Fibroblast of villous mesenchyme (primary cell): ENCODE measurements at places on chromosomes 7 and 10. TPM values are rescaled to one million over a fixed set of nuclear protein-coding genes. Genes with fewer than 3 reads are reported as not detected.
A peak's percentile ranks its signal among the peaks of the same experiment; 100 is the strongest.

- no peak for DNase-seq
These were observed 66.8 kb downstream of the PCGF5 start for GRCh38 chr10:91287276-91287675.

KEL gene
- under 0.01 TPM in 1 of 2 replicates, not detected in the other for total RNA-seq

DNA sequence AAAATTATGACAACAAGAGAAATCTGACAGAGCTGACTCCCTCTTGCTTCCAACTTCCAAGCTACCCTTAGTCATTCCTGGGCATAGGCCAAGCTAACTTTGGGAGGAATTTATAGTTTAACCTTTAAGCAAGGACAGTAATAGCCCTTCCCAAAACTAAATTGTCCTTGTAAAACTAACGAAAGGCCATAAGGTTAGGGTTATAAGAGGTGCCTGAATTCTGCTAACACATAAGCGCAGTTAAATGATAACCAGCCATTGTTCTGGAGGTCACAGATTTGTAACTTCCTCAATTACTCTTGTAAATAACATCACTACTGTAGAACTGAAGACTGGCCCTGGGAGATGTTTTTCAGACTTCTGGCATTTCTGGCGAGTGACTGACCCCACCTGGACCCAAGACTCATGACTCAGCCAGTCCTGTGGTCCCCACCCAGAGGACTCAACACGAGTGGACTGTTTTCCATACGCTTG lies 481.2 kb downstream of the KCNMA1 start:
- peak; percentile 74 for DNase-seq

DNA sequence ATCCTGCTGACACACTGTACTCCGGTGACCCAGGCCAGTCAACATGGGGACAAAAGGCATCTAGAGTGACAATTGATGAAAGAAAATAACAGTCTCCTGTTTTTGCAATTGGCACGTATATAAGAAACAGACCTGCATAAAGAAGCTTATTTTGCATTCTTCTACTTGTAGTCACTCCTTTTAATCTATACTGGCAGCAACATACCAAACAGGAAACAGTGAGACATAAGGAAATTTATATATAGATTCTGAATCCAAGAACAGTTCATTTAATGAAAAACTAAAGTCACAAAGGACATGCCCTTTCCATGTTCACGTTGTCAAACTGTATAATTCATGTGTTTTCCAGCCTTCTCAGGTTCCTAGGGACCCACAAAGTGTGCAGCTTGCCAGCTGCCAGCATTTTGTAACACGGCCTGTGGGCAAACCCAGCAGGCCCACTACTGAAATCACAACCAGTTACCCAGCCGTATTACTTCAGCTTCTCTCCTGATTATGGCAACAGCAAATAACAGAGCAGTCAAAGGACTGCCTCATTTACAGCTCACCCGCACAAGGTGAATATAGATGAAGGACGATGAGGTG lies 72.3 kb downstream of the AMPH start:
- no peak for DNase-seq

DNA sequence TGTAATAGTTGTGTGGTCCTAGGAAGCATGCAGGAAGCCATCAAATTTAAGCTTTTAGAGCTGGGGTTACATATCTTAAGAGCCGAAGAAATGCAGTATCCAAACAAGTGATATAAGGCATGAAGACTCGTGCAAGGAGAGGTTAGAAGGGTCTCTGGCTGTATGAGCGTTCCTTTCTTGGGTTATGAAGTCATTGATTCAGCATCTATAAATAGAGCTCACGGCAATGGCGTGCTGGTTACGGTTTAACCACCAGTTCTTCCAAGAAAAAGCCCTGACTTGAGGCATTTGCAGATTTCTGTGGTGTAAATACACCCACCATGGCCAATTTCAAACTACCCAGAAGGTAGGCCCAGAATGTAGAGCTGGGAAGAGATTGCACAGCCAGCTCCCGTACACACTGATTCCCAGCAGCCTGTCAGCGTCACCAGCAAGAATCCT lies 72.0 kb upstream of the KAT6B start:
- peak; percentile 34 for DNase-seq

DNA sequence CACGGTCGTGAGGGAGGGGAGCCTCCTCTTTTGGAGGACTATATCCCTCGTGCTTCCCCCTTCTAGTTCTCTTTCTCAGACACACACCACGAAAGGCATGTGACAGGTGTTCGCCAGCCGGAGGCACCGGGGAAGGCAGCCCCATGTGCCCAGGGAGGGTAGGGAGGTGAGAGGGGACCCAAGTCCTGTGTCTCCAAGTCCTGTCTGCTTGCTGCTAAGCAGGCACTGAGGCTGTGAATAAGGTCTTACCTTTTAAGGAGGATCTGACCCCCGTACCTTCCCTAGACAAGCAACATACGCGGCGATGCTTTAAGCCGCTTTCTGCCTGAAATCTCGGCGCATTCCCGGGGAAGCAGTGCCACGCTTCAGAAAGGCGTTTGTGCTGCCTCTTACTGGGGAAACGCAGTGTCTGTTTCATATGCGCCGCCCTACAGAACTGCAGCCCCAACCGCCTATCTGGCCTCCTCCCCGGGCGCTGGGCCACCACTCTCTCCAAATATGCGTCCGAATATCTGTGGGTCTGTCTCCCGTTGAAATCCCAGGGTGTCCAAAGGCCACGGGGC lies 770 bp downstream of the PLXNA4 start:
- peak; percentile 14 for DNase-seq

DNA sequence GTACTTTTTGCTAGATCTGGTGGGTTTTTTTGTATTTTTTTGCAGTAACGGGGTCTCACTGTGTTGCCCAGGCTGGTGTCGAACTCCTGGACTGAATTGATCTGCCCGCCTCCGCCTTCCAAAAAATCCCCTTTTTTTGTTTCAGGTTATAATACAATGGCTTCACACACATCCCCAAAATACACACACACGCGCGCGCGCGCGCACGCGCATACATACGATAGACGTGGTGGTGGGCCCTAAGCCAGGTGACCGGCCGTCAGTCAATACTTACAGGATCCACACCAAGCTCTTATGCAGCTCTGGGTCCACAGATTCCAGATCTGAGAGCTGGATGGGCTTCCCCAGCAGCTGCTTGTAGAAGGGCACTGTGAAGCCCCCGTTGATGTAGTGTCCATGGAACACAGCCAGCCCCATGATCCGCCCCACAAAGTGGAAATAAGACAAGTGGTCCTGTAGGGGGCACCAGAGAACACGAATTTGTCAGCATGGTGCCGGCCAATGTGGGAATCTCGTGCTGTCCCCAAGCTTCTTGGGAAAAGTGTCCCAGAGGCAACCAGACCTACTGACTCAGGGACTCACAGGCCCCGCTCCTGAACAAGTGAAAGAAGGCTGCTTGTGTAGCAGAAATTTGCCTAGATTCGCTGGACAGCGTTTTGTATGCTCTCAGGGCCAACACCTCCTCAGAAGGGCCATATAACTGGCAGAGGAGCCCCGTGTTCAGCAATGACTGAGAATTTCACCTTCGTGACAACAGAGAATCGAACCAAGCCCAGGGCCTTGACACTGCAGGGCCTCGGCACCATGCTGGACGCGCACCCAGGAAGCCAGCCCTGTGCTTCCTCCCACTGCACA lies 103.6 kb downstream of the SMURF1 start:
- peak; percentile 88 for DNase-seq

DNA sequence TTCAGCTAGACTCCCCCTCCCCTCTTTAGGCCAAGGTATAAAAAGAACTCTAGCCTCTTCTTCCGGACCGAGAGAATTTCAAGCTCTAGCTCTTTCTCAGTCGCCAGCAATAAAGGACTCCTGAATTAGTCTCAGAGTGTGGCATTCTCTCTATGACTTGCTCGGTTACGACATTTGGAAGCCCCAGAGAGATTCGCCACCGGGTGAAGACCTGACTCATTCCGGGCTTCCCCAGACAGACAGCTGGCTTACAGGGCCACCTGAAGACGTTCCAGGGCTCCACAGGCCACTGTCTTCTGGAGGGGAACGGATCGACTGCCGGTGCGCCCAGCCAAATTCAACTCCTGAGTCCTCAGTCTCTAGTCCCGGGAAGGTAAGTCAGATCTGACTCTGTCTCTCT lies at the start of gene AKR1B15:
Gene AKR1B15, plus strand, starts transcription at position 234 of the 400 bp plus-strand sequence. CDS start 15,510 bp downstream, outside the sequence.
- DNase-seq = no peak

DNA sequence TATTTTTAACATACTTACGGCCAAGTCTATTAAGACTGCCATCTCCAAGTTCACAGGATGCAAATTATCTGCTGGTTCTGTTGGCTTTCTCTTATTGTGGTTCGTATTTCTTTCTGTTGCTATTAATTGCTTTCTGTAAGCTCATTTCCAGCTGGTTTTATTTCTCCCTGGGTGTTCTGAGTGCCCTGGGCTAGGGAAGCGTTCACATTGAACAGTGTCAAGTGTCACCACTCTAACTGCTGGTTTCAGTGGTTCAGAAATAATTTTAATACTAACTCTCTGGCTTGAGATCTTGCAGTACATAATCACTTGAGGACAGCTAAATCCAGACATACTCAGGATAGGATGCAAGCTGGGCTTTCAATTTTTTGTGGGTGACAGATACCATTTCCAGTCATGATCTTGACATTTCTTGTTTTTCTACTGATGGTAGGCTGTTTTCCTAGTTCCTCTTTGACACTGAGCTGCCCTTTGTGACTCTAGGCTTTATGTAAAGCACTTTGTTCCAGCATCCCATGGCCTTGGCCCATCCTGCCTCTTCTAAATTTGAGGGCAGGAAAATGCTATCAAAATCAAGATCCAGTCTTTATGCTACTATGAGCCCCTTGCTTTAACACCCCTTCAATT lies 117.6 kb downstream of the SNX13 start:
- DNase-seq = no peak

DNA sequence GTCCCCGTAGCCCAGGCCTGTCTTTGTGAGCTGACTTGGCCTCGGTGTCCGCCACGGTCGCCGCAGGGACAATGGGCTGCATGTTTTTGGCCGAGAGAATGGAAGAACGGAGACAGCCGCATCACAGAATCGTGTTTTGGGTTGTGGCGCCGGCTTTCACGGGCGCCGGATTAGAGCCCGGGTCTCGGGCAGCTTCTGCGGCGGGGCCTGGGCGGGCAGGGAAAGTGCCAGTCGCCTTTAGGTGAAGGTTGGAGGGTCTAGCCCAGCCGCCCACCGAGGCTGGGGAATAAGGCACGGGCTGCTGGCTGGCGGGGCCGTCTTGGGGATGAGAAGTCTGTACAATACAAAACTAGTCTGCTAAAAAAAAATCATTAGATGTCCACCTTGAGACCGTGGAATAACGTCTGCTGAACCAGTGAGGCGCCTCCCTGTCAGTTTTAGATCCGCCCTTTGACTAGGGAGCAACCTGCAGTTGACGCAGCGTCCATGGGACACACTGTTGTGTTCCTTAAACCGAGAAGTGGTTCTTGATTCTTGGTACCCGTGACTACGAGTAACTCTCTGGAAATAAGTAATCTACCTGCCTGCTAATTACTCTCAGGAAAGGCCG lies 577 bp downstream of the DNAJB9 start:
- DNase-seq = peak; percentile 65

DDX56 gene
- 44.8 and 57.0 TPM in 2 replicates for total RNA-seq

SPDYE2 gene
- total RNA-seq = not detected in 2 replicates

OR9A2 gene
- not detected in 2 replicates for total RNA-seq

GRCh38 chr10:73226663-73227062 lies 20.4 kb downstream of the DNAJC9 start:
- no peak for DNase-seq

GJD4 gene
- total RNA-seq = not detected in 2 replicates

DNA sequence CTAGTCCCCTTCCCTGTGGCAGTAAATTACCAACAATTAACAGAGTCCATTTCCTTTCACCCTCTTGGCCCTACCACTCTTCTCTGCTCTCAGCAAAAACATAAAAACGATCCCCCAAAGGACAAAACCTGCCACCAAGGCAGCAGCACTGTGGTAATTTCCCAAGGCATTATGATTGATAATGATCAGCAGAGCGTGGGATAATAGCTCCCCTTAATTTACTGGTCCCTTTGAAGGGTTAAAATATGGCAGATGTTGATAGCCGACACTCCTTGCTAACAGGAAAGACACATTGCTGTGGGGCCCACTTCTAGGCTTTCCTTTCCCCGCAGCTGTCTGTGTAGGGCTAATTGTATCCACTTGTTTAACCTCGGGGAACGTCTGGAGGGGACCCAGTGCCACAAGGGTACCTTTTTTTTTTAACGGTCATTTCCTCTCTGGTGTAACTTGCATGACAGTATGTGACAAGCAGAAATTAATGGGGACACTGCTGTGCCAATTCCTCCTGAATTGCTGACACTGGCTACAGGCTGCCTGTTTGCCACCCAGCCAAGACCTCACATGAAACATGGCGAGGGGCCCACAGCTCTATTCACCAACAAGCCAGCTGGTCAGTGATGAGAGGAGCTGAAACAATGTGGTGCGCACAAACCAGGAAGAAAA lies 81.3 kb downstream of the CDK6 start:
- no peak for DNase-seq
